Sciatic nerve (tissue), 2 donors: ENCODE measurements at places on chromosomes 3 and 15. TPM values are rescaled to one million over a fixed set of nuclear protein-coding genes. Genes with fewer than 3 reads are reported as not detected.

DNA sequence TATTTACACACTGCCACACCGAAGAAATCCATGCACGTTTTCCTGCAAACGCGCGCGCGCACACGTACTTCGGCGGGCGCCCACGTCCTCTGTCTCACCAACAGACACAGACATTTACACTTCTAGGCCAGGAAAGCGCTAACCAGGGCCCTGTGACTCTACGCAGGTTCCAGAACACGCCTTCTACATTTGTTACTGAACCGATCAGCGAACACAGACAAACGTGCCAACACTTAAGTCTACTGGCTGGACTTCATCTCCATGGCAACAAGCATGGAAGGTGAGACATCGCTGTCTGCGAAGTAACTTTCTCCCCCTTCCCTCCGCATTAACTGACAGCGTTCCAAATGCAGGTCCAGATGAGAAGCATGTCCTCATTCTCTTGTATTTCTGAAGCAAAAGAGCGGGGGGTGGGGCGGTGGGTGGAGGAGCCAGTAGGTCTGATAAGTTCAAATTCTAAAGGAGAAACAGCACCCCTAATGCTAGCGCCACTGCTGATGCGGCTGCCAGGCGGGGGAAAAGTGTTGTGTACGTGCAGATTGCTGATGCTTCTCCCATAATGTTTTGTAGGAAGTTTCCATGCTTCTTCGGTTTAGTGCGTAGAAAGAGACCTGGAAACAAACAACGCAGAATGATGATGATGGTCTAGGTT lies at the start of gene CTXN2:
Gene CTXN2 (plus strand): TSS at position 92 of the 652 bp plus-strand sequence. CDS start 9,636 bp downstream, outside the sequence.
- no peak for DNase-seq

GRCh38 chr3:87332789-87333188 lies 56.4 kb upstream of the POU1F1 start:
- DNase-seq, result no peak

GRCh38 chr3:168883145-168883544 lies 780.4 kb downstream of the MECOM start:
- DNase-seq, result no peak

DNA sequence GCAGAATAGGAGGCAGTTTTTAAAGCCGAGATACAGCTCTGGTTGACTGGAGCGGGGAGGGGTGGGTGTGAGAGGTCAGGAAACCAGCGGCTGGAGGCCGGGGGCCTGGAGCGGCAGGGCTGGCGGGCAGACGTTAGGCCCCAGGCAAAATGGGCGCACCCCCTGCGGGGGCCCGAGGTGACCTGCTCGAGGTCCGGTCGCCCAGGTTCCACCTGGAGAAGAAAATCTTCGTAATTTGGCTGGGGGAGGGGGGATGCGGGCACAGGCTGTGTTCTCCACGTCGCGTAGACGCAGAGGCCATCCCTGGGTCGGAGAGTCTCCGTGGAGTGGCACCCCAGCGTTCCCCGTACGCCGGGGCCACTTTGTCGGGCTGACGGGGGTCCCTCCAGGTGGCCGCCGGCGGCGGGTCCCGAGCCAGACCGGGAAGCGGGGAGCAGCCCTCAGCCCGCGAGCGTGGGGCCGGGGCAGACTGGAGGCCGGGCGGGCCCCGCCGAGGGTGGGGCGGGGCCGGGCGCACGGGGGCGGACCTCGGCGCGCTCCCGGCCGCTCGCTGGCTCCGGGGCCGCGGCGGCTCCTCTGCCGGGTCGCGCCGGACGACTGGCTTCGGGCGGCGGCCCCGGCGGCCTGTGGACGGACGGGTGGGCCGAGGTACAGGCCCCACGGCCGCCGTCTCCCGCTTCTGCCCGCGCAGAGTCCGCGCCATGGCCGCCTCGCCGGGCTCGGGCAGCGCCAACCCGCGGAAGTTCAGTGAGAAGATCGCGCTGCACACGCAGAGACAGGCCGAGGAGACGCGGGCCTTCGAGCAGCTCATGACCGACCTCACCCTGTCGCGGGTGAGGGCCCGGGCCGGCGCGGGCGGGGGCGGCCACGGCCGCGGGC lies at the start of gene CRTC3:
Gene CRTC3 (plus strand): TSS at position 553 of the 879 bp plus-strand sequence. CDS start 149 bp downstream, at position 702.
- peak; percentile 78 for DNase-seq

GRCh38 chr3:144821583-144821982 lies 850.0 kb downstream of the DIPK2A start:
- no peak for DNase-seq

DNA sequence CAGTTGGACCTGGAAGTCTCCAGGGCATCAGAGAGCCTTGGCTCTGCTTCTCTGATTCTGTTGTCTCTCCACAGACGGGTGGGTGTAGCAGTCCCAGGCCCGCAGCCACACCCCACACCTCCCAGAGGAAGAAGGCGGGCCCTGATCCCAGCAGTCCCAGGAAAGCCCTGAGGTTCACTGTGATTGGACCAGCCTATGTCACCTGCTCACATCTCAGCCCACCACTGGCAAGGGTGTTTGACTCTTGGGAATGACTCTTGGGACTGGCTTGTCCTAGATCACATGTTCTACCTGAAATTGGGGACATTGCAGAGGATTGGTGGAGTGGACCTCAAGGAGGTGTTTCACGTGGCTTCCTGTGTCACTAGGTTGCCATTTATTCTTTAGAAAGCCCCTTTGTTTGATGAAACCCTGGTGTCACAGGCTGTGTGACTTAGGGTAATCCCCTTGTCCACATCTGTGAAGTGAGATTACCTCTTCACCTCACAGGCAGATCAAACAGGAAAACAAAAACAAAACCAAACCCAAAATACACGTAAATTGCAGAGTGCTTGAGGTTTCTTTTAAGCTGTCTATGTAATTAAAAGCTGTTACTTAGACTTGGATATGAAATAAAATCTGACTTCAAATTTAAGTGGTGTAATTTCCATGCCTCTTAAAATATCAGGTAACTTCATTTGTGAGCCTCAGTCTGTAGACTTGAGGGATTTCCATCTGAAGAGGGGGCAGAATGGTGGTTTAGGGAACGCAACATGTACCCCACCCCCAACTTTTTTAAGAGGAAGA lies 26.7 kb downstream of the FLNB start:
- no peak for DNase-seq

GRCh38 chr15:74595271-74595670 lies 20.4 kb upstream of the CLK3 start:
- no peak for DNase-seq

- no peak for DNase-seq
Measured at GRCh38 chr3:137820366-137820765, 56.3 kb downstream of the SOX14 start.

DNA sequence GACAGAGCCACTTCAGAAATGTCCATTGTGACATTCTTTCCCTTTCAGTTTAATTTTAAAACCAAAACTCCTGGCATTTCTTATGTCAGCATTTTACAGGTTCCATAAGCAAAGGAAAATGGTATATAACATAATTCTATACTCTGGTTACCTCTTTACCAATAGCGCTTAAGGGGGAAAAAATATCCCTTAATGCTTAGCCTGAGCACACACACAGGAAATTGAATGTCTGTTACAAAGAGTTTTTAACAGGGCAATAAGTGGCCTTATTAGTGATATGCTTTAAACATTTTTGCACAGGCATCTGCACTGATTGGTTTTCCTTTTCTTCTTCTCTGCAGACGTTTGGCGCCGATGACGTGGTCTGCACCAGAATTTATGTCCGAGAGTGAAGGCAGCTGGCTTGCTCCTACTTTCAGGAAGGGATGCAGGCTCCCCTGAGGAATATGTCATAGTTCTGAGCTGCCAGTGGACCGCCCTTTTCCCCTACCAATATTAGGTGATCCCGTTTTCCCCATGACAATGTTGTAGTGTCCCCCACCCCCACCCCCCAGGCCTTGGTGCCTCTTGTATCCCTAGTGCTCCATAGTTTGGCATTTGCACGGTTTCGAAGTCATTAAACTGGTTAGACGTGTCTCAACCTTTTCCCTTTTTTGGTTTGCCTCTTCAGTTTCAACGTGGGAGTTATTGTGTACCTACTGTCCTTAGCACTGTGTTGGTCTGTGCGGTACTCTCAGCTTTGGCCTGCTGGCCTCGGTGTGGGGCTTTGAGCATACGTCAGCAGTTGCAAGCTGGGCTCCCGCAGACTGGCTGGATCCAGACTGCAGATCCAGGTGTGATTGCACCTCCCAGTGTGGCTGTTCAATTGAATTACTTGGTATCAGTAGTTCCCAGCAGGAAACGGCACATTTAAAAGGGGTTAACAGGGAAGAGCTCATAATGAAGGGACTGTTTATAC lies 7.7 kb downstream of the CRABP1 start:
- no peak for DNase-seq

DNA sequence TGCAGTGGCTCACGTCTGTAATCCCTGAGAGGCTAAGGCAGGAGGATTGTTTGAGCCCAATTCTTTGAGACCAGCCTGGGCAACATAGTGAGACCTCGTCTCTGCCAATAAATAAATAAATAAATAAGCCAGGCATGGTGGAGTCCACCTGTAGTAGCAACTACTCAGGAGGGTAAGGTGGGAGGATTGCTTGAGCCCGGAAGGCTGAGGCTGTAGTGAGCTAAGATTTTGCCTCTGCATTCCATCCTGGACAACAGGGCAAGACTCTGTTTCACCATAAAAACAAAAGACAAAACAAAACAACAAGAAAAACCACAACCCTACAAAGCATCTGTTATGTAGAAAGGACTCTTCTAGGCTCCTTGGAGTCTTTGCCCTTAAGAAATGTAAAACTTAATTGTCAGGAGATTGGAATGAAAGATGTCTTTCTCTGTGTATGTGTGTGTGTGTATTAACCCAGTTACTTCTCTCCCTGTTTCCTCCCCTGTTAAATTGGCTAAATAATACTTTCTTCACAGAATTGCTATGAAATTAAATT lies 9.5 kb downstream of the NECTIN3 start:
- DNase-seq, result no peak

- no peak for DNase-seq
Measured at GRCh38 chr15:58854593-58854992, 78.9 kb downstream of the SLTM start.

DNA sequence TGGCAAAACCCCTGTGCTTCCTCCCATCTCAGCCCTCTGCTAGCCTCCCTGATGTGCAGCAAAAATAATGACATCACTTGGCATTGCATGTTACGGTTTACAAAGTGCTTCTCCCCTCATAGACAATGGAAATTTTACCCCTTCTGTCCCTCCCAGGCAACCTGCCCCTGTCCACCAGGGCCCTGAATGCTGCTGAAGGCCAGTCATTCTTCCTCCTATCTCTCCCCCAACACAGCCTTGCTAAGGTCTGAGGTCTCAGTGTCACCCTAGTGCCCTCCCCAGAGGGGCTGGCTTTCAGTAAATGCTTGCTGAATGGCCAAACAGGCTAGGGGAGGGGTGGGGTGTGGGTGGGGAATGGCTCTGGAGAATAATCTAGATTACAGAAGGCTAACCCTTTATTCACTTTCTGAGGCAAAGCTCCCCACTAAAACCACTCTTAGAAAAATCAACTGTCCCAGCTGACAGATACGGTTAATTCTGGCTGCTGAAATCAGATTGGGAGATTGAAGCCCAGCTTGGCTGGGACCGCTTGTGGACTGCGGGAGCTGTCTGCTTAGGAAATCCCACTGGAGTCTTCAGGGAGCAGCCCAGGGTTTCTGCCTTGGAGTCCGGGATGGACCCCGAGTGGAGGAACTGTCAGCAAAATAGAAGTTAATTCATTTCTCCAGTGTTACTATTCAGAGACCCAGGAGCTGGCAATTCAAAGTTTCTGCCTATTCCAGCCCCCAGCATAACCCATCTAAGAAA lies 22.9 kb downstream of the ANP32A start:
- no peak for DNase-seq

DNA sequence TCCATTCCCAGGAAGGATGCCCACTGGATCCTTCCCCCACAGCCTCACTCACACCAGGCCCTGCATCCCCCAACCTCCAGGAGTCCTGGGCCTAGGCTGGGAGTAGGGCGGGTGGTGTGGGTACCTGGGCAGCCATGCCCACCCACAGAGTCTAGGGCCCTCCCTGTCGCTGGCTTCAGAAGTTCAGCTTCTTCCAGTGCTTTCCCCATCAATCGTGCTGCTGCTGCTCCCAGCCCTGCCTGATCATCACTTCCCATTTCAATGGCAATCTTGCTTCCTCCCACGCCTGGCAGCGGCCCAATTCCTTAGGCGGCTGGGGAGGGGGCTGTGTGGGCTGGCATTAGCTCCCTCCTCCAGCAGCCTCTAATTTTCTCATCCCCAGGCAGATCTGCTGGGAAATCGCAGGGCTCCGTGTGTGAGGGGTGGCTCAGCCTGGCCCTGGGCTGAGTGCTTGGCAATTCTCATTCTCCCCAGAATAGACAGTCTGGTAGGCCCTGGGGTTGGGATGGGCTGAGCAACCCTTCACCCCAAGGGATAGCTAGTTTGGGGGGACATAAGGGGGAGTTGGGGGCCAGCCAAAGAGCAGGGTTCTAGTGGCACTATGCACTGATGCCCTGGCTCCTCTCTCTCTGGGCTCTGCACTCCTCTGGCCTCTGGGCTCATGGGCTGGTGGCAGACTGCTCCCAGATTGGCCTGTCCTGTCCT lies 66.4 kb downstream of the SCN5A start:
- peak; percentile 53 for DNase-seq

GRCh38 chr3:9908286-9908685 lies 5.6 kb downstream of the IL17RE start:
- no peak for DNase-seq

DNA sequence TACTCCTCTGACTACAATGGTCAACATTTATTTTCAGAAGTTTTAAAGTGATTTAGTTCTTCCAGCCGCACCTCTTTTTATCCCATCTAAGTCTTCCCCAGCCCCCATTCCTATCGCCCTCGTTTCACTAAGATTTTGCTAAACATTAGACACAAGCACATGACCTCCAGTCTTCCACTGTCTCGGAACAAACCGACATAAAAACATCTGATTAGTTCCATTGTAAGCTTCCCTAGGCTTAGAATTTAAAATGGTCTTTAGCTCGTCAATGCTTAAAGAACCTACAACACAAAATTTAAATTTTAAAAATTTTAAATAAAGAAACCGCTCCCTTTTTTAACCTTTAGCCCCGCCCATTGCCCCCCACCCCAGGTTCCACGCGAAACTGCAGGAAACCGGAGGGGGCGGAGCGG lies 284 bp upstream of the TSC22D2 start:
- DNase-seq, result no peak

GRCh38 chr3:56157693-56158362 lies 310.4 kb downstream of the ERC2 start:
- peak; percentile 55 for DNase-seq

Gene OR5K2
- total RNA-seq, result not detected

Gene HDC
- 8.1 TPM for total RNA-seq

Gene RETNLB
- not detected for total RNA-seq

Gene UROC1
- total RNA-seq, result not detected

Gene TSC22D2
- 30.6 TPM for total RNA-seq

Gene ITIH4
- total RNA-seq, result 16.3 TPM

Gene ALG1L2
- total RNA-seq, result 1.1 TPM

Gene NLGN1
- 26.0 TPM for total RNA-seq

Gene CCDC54
- not detected for total RNA-seq

Gene THSD4
- total RNA-seq, result 21.1 TPM

Gene PAQR9
- total RNA-seq, result 0.13 TPM
